ENCODE measurements at places on chromosomes 2 and 18.
A peak's percentile ranks its signal among the peaks of the same experiment; 100 is the strongest.

GRCh38 chr18:43588838-43589237 is 311.5 kb upstream of the SYT4 start:
- DNase-seq, result no peak

GRCh38 chr2:15570104-15570503 is 9.0 kb upstream of the NBAS start:
- no peak for DNase-seq

DNA sequence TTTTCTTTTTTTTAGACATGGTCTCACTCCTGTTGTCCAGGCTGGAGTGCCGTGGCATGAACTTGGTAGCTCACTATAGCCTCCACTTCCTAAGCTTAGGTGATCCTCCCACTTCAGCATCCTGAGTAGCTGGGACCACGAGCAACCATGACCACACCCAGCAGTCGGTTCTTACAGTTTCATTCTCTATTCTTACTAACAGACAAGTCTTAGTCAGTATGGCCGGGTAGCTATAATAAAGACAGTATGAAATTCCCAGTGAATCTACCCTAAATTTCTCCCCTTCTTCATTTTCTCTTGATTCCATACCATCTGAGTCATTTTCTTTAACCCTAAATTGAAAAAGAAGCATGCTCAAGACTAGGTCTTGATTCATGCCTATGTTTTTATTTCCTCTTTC is 775.3 kb upstream of the NRXN1 start:
- no peak for DNase-seq

DNA sequence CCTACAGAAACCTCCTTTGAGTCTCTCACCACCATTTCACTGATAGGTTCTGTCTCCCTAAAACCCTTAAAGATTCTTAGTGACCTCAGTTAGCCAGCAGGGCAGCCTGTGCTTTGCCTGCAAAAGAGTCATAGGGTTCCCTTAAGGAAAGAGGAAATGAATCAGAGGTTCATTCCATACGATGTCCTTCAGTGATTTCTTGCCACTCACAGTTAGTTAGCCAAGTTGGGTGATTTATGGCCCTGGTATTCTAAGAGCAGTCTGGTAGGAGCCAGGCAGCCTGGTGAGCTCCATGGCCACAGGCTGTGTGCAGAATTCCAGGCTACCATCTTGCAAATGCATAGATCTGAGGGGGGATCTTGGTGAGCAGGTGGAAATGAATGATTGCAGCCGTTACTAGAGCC is 18.7 kb upstream of the CCBE1 start:
- DNase-seq, result no peak

- no peak for DNase-seq
These were observed 384.5 kb downstream of the NBAS start for GRCh38 chr2:15176604-15177003.

DNA sequence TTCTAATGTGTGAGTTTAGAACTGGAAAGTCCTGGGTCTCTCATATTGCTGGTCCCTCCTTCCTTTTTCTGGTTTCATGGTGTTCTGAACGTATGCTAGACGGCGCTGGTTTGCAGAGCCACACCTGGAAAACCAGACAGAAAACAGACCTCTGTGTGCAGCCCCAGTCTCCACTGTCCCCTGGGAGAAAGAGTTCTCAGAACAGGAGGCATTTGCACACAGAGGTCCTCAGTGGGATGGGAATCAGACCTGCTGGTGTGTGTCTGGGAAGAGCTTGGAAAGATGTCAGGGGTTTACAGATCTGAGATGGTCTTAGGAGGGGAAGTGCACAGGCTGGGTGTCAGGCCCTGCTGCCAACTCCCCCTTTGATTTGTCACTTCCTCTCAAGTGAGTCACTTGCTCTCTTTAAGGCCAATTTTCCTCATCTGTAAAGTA is 14.9 kb upstream of the MBP start:
- DNase-seq, result no peak

- no peak for DNase-seq
These were observed 513.0 kb upstream of the MYT1L start for GRCh38 chr2:2843969-2844548.

DNA sequence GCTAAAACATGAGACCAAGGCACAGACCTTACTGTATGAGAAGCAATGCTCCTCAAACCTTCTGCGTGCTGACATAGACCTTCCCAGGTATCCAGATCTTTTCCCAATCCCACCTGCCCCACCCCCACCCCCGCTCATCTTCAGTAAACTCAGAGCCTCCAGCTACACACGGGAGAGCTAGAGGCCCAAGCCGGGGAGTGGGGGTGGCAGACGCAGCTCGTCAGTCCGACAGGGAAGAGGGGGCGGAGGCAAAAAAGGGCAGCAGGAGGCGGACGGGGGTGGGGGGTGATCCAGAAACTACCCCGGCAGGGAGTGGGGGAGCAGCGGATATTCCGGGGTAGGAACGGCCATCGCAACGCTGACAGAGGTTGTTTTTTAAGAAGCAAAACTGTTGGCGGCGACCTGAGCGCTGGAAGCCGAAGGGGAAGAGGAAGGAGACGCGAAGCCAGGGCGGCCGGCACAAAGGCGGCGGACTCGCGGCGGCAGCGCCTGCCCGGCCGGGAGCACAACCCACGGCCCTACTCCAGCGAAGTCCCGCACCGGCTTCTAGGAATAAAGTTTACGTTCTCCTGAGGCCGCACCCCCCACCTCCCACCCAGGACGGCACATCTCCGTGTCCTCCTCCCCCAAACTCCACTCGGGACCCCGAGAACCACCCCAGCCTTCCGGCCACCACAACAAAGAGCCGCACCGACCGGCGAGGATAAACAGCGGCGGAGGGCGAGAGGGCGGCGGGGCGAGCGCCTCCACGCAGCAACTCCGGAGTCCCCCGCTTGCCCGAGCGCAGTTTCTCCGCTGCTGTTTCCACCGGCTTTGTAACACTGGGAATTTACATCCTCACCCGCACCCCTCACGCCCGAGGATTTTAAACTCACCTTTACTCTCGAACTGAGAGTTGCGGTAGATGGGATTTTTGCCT is 722 bp downstream of the BAZ2B start:
- peak; percentile 3 for DNase-seq

DNA sequence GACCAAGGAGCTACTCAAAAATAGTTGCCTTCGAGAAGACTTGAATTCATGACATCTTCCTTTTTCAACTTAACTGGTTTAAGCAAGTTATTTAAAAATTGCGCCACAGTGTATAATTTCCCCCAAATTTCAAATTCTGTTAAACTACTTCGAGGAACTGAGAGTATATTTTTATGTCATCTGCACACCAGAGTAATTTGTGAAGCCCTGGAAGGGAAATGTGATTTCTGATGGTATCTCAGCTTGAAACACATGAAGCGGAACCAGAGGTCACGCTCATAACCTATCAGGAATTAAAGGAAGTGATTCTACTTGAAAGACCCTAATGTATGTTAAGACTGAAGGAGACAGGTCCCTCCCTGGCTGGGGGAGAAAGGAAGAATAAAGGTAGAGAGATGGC is 33.9 kb upstream of the DARS1 start:
- no peak for DNase-seq

DNA sequence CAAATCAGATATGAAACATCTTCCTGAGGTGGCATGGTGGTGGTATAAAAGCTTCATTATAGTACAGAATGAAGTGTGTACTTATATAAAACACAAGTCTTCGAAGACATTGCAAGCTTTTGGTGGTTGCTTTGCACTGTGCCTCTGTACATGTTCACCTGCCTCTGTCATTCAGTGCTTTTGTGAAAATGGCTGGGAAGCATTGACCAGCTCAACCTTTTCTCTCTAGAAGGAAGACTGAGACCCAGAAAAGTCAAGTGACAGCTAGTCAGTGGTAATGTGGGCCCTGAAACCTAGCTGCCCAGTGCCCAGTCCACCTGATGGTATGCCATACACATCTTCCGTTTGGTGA is 12.1 kb downstream of the ITGA6 start:
- DNase-seq, result no peak

- DNase-seq, result no peak
These were observed 296.6 kb upstream of the NETO1 start for GRCh38 chr18:73164430-73164829.

GRCh38 chr2:186605041-186605440 is 15.2 kb downstream of the ITGAV start:
- DNase-seq, result no peak

- DNase-seq, result no peak
These were observed 1.2 kb downstream of the ZNF514 start for GRCh38 chr2:95158441-95158840.

DNA sequence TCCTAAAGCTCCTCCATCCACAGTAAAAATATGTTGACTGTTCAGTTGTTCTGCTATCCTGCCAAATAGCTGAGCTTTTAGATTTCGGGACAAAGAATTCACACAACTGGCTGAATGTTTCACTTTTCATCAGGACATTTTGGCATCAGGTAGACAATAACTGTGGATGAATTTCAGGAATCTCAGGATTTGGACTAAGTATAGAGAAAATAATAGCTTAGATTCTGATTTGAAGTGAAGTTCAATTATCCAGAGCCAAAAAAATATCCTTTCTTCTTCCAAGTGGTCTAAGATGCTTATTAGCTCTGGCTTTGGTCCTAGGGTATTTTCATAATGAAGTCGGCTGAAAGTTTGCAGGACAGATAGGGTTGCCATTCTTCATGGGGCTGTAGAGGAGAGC is 16.1 kb downstream of the KCNE4 start:
- no peak for DNase-seq

GRCh38 chr2:91748902-91749301 is 3057.4 kb downstream of the RPIA start:
- DNase-seq, result no peak

DNA sequence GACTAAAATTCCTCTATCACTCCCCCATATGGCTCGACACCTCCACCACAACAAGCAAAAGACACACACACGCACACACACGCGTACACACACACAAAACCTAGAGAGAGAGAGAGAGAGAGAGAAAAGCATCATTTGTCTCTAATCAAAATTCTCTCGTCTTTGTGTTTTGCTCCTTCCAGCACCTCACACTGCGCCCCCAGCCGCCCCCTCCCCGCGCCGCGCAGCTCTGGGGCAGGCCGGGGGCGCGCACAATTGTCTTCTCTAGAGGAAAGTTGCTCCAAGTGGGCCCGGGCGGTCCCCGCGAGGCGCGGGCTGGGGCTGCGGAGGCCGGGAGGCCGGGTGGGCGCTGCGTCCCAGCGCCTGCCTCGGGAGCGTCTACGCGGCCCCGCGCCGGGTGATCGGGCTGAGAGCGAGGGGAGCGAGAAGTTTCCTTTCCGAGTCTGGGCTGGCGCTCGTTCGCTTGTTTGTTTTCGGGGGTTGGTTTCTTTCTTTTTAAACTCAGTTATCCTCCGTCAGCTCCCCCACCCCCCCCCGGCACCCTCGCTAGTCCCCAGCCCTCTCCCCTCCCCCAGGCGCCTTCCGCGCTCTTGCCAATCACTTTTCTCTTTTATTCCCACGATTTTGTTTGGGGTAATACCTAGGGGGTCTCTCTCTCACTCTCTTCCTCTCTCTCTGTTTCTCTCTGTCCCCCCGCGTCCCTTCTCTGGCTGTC is 4.1 kb downstream of the ZEB2 start:
- no peak for DNase-seq

GRCh38 chr2:106168657-106169056 is 25.4 kb downstream of the UXS1 start:
- DNase-seq, result no peak

- DNase-seq, result no peak
These were observed 14.0 kb downstream of the SCN2A start for GRCh38 chr2:165253178-165253577.

DNA sequence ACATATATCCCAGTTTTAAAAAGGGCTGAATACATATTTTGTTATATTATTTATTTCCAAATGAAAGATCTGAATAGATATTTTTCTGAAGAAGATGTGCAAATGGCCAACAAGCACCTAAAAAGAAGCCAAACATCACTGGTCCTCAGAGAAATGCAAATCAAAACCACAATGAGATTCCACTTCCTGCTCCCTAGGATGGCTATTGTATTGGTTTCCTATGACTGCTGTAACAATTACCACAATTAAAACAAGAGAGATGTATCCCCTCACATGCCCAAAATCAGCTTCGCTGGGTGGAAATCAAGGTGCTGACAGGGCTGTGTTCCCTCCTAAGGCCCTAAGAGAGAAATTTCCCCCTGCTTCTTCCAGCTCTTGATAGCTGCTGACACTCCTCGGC is 23.2 kb downstream of the ABCB11 start:
- no peak for DNase-seq

GRCh38 chr2:217614498-217614897 is 388.3 kb downstream of the TNS1 start:
- no peak for DNase-seq

- DNase-seq, result peak; percentile 41
These were observed 910 bp downstream of the SRSF7 start for GRCh38 chr2:38750011-38750890.

- no peak for DNase-seq
These were observed 67.1 kb upstream of the MAP4K4 start for GRCh38 chr2:101630224-101630949.

DNA sequence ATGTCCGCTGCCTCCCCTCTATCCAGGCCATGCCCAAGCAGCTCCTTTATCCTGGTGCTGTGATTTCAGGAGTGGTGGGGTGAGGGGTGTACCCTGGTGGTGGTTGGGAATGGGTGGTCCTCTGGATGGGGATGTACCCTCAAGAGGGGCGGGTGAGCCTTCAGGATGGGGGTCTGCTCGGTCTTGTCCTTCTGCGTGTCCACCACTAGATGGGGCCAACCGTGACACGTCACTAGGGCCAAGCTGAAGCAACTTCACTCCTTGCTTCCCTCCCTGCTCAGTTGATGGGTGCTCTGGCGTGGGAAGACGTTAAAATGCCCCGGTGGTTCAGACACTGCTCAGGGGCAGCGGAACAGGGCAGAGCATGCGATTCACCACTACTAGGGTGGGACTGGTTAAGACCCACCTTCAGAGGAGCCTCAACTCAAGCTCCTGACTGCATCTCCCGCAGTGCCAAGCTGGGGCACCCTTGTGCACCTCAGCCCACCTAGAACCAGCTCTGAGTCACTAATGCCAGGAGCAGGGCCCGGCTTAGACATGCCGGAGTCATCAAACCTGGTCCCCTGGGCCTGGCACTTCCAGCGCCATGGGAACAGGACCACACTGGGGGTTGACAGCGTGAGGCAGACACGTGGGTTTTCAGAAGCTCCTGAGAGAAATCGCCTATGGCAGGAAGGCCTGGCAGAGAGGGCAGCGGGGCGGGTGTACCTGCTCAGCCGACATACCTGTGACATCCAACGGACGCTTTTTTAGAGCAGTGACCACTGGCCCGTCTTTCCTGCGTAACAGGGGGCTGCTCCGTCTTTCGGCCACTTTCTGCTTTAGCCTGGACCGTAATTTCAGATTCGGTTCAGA is 256.7 kb downstream of the HDAC4 start:
- no peak for DNase-seq

- DNase-seq, result no peak
These were observed 19.3 kb upstream of the CAVIN2 start for GRCh38 chr2:191866195-191866594.

GRCh38 chr18:46477425-46478011 is 179.5 kb downstream of the LOXHD1 start:
- DNase-seq, result no peak

- no peak for DNase-seq
These were observed 48.0 kb downstream of the TEX44 start for GRCh38 chr2:231640641-231641111.

GRCh38 chr2:26922405-26923188 is 47.8 kb upstream of the MAPRE3 start:
- no peak for DNase-seq

GRCh38 chr2:13289310-13289709 is 572.6 kb downstream of the TRIB2 start:
- DNase-seq, result no peak

Data from activated T-helper 1 cell treated with Interleukin-2 at 50 U/mL for 16 hours (primary cell).